GM23338 (cell line): ENCODE measurements at places on chromosomes 7 and 10. TPM values are rescaled to one million over a fixed set of nuclear protein-coding genes. Genes with fewer than 3 reads are reported as not detected.
A peak's percentile ranks its signal among the peaks of the same experiment; 100 is the strongest.

- no peak for DNase-seq
- H3K27me3 ChIP-seq: no peaks in the 10 kb centered on the region
- H3K36me3 ChIP-seq: no peaks in the 10 kb centered on the region
- H3K27ac ChIP-seq: no peak overlapping the region
- peaks cover 7% of the 10 kb centered on the region for H3K4me1 ChIP-seq
Measured at GRCh38 chr7:18520450-18521235, 25.1 kb downstream of the HDAC9 start.

DNA sequence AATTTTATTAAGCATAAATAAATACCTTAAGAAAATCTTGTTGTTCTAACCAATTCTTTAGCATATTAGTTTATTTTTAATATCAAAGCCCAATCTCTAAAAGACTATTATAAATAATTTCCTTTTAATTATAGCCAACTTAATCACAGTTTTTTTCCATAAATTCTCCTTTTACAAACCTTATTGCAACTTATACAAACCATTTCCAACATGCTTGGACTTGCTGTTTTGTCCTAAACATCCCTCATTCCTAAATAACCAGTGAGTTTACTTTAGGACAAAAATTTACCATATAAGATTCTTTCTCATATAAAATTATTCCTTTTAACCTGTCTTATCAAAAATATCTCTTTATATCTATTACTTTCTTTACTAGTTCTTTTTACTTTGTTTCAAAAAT lies 25.2 kb upstream of the LSM8 start:
- H3K36me3 ChIP-seq: peaks cover 9% of the 10 kb centered on the region; the same call in 1 of the 2 replicates
- no peaks in the 10 kb centered on the region for H3K27me3 ChIP-seq
- H3K4me1 ChIP-seq: no peaks in the 10 kb centered on the region
- peak; percentile 60 for DNase-seq
- H3K4me3 ChIP-seq: no peak overlapping the region
- H3K27ac ChIP-seq: no peak overlapping the region

- no peak overlapping the region for H3K27ac ChIP-seq
- no peak for DNase-seq
- no peaks in the 10 kb centered on the region for H3K4me1 ChIP-seq
- no peaks in the 10 kb centered on the region for H3K27me3 ChIP-seq
Measured at GRCh38 chr7:71491336-71491735, 359.4 kb downstream of the GALNT17 start.

DNA sequence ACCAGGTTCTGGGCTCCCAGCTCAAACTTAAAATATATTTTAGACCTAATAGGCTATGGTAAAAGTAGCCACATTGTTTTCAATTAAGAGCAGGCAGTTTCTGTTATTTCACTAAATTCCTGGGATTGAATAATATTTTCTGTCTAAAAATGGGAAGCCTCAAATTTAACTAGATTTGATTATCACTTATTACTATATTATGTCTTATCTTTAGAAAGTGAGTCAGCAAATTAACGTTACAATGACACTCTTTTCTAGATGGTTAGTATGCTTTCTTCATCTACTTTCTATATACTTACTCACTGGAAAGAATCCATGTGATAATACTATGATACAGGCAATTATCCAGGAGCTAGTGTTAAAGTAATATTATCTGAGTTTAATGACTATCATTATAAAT lies 27.5 kb downstream of the KIF5B start:
- no peak for DNase-seq
- H3K27me3 ChIP-seq: no peaks in the 10 kb centered on the region
- H3K27ac ChIP-seq: no peak overlapping the region
- H3K4me1 ChIP-seq: no peaks in the 10 kb centered on the region
- peaks cover 63% of the 10 kb centered on the region for H3K36me3 ChIP-seq

DNA sequence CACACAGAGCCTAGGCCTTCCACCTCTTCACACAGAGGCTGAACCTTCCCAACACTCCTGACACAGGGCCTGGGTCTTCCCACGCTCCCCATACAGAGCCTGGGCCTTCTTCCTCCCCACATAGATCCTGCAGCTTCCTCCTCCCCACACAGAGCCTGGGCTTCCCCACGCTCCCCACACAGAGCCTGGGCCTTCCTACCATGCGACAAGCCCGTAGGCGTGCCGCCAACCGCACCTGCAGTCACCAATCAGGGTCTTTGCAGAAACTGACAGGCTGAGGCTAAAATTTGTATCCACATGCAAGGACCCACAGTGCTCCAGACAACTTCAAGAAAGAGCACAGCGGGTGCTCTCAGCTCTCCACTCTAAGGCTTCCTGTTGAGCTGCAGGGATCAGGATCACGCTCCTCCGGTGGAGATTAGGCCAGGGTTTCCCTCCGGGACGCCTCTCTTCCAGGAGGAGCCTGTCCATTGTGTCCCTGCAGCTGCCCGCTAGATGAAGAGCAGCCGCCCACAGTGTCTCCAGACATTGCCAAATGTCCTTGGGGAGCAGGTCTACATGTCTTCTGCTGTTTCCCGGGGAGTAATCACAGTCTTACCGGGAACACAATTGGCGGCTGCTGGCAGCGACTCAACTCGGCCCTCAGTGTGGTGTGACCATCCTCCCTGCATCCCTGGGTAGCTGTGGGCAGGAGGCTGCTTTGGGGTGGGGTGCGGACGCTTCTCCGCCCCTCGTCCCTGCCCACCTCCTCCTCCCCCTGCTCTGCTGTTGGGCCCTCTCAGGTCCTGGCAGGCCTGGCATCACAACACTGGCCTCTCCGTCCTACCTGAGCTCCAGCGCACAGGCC lies 9.7 kb downstream of the CFAP46 start:
- no peak overlapping the region for H3K4me3 ChIP-seq
- H3K4me1 ChIP-seq: no peaks in the 10 kb centered on the region
- no peak overlapping the region for H3K27ac ChIP-seq

GRCh38 chr7:28469562-28469961 lies 57.2 kb downstream of the CREB5 start:
- no peak for DNase-seq
- H3K36me3 ChIP-seq: no peaks in the 10 kb centered on the region
- H3K27ac ChIP-seq: no peak overlapping the region

DNA sequence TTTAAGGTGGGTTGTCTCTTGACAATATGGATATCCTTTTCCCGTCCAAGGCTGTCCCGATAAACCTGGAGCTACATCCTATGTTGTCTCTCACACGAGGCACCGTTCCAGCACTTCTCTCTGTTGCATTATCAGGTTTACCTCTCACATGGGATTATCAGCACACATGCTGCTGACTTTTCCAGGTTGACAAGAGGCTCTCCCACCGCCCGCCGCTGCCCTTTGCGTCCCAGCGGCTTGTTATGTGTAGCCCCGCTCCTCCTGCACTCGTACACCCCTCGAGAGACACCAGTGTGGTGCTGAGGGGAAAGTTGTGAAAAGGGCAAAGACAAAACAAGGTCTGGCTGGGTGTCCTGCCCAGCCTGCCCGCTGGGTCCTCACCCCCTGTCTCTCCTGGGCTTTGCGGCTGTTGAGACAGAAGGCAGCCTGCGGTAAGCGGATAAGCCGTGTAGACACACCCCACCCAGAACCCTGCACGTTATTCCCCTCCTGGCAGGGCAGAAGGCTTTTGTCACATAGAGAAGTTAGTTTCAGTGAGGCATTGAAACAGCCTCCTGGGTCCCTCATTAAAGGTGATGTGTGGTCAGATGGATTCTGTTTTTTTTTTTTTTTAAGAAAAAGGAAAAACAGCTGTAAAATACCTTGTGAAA lies 38.7 kb downstream of the UBE3C start:
- no peak for DNase-seq
- H3K4me1 ChIP-seq: no peaks in the 10 kb centered on the region
- H3K36me3 ChIP-seq: peaks cover 49% of the 10 kb centered on the region
- no peaks in the 10 kb centered on the region for H3K27me3 ChIP-seq

DNA sequence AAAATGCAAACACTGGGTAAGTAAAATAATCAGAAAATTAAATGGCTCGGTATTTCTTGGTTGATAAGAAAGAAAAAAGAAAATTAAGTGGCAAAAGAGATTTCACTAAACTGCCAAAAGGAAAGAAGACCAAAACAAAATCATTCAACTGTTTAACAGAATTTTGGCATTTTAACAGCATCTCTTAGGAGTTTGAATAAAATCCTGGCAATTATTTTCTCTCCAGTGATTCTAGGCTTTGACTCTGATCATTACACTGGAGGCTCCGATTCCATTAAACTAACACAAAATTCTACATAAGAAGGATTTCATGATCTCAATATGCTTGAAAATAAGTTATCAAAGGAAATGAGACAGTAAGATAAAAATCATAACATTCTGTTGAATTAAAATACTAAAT lies 62.3 kb downstream of the ARHGAP21 start:
- no peaks in the 10 kb centered on the region for H3K4me1 ChIP-seq
- H3K36me3 ChIP-seq: peaks cover 6% of the 10 kb centered on the region; the same call in 1 of the 2 replicates
- H3K27ac ChIP-seq: no peak overlapping the region
- DNase-seq: no peak
- H3K27me3 ChIP-seq: no peaks in the 10 kb centered on the region

- H3K27ac ChIP-seq: no peak overlapping the region
- peaks cover 8% of the 10 kb centered on the region; the same call in 1 of the 2 replicates for H3K4me1 ChIP-seq
- no peaks in the 10 kb centered on the region for H3K36me3 ChIP-seq
Measured at GRCh38 chr7:3336042-3336665, 35.1 kb downstream of the SDK1 start.

NODAL gene
- 11.2 and 12.0 TPM in 2 replicates for polyA plus RNA-seq

GPC2 gene
- polyA plus RNA-seq: 9.8 and 10.7 TPM in 2 replicates
